HL-60 (cell line): ENCODE measurements at places on chromosomes 13 and 19.
A peak's percentile ranks its signal among the peaks of the same experiment; 100 is the strongest.

DNA sequence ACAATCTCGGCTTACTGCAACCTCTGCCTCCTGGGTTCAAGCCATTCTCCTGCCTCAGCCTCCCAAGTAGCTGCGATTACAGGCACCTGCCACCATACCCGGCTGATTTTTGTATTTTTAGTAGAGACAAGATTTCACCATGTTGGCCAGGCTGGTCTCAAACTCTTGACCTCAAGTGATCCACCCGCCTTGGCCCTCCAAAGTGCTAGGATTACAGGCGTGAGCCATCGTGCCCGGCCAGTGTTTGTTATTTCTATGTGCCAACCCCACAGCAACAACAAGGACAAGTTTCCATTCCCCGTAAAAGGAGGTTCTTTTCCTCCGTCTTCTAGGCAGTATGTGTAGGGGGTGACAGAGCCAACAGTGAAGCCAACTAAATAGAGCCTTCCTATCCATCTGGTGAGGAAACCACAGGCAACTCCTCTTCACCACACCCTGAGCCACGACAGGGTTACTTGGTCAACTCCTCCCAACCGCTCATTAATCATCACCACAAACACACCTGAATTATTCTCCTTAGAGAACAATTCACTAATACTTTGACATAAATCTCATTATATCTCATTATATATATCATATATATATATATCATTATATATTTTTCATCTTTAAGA is 25.5 kb downstream of the FOXO1 start:
- no peak for DNase-seq

- no peak for DNase-seq
These were observed 7.0 kb upstream of the TLE6 start for GRCh38 chr19:2970201-2970835.

DNA sequence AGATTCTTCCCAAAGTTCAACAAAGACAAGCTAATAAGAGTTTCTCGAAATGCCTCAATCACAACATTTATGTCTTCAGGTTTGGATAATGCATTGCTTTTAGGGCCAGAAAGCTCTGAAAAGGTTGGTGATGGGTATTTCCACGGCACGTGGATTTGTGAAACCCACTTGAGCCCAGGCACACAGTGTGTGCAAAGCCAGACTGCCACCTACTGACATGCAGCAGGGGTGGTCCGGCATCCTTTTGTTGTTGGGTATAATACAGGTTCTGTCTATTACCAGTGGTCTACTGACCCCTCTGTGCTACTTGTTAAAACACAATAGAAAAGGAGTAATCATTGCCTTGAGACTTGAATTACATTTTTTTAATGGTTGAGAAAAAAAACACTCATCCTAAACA is 225.6 kb downstream of the RAP2A start:
- DNase-seq = no peak

DNA sequence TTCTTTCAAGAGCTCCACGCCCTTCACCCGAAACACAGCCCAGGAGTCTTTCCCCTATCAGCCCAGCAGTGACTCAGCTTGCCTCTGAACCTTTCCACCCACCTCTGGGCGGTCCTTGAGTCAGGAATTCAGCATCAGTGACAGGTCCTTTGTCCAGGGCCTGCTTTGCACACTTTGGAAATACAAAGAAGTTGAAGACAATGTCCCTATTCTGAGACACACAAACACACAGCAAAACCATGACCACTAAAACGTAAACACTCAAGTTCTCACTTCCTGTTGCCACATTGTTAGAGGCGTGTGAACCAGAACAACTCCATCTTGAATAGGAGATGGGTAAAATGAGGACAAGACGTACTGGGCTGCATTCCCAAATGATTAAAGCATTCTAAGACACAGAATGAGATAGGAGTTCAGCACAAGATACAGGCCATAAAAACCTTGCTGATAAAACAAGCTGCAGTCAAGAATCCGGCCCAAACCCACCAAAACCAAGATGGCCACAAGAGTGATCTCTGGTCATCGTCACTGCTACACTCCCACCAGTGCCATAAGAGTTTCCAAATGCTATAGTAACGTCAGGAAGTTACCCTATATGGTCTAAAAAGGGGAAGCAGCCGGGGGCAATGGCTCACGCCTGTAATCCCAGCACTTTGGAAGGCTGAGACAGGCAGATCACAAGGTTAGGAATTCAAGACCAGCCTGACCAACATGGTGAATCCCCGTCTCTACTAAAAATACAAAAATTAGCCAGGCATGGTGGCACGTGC is 49.2 kb upstream of the ATP12A start:
- DNase-seq = peak; percentile 41
